Amygdala (tissue), 56 donors: ENCODE measurements at places on chromosomes 16 and 17.

DNA sequence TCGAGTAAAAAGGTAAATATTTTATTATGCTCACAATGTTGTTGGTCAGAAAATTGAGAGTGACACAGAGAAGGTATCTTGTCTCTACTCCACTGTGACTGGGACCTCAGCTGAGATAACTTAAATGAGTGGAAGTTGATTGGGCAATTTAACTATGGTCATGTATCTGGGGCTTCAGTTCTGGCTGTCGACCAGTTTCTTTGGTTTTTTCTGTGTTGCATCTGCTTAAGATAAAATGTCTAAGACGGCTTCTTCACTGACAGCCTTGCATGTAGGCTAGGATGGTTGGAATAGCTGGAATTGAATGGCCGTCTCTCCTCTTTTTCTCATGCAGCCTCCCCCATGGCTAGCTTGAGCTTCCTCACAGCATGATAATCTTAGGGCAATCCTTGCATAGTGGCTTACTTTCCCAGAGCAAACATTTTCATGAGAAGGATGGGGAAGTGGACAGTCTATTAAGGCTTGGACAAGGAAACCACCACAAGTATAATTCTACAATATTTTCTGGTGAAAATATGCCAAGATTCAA, 433.7 kb downstream of the KIF2B start:
- no peak for DNase-seq

GRCh38 chr17:4845118-4845517, 12.0 kb downstream of the MINK1 start:
- DNase-seq: no peak

- no peak for DNase-seq
Observed at GRCh38 chr17:34776456-34777443, 184.5 kb downstream of the CCT6B start.

DNA sequence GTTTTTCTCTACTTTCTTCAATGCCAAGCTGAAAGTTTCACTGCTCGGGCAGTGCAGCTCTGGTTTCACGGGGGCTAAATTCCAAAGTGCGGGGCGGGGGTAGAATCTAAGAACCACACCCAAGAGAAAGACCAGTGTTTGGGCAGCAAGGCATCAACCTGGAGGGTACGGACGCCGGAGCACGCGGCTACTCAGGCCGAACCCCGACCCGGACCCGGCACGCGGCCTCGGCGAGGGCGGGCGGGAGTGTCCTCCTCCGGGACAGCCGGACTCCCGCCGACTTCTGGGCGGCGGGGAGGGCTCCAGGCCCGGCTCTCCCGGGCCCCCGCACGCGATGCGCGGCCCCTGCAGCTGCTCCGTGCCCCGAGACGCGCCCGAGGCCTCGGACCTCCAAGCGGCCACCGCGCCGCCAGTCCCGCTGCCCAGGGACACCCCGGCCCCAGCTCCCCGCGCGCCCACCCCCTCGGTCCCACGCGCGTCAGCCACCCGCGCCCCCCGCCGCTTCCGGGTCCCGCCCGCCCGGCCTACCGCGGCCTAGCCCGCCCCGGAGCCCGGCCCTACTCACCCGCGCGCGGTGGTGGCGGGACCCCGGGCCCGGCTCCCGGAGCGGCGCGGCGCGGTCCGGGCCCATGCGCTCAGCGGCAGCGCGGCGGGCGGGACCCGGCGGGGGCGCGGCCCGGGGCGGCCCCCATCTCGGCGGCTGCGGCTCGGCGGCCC, 561 bp downstream of the AXIN1 start:
- no peak for DNase-seq

GRCh38 chr17:28282596-28282995, 36.4 kb upstream of the TMEM97 start:
- no peak for DNase-seq
